ENCODE measurements at places on chromosomes 16 and 17. TPM values are rescaled to one million over a fixed set of nuclear protein-coding genes. Genes with fewer than 3 reads are reported as not detected.
A peak's percentile ranks its signal among the peaks of the same experiment; 100 is the strongest.

- peak; percentile 58 for DNase-seq
- H3K4me3 ChIP-seq, result no peak overlapping the region
- no peaks in the 10 kb centered on the region for H3K27me3 ChIP-seq
- no peaks in the 10 kb centered on the region for H3K36me3 ChIP-seq
Measured at GRCh38 chr17:64343833-64344637, 46.6 kb downstream of the PECAM1 start.

GRCh38 chr16:1920727-1921171 is 2.5 kb upstream of the HS3ST6 start:
- no peak for DNase-seq
- peaks cover 32% of the 10 kb centered on the region for H3K27me3 ChIP-seq
- H3K4me1 ChIP-seq, result no peaks in the 10 kb centered on the region
- H3K4me3 ChIP-seq, result no peak overlapping the region
- no peak overlapping the region for H3K27ac ChIP-seq

DNA sequence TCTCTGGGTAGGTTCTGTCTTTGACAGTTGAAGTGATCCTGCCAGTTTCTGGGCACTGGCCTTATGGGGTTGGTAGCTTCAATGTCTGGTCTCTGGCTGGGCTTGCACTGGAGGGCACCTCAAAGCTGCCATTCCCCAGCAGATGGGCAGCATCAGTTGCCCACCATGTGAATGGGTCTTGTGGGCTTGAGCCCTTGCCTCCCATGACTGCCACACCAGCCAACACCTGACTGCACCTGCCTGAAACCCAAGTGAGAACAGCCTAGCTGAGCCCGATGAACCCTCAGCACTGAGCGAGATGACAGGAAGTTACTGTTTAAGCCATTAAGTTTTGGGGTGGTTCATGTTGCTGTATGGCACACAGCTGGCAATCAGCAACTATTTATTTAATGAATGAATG is 69.1 kb upstream of the AXIN2 start:
- H3K27me3 ChIP-seq, result no peaks in the 10 kb centered on the region
- no peak overlapping the region for H3K27ac ChIP-seq
- H3K4me3 ChIP-seq, result no peak overlapping the region
- no peaks in the 10 kb centered on the region for H3K4me1 ChIP-seq
- no peaks in the 10 kb centered on the region for H3K36me3 ChIP-seq

LRRC46 gene
- 0.91 TPM for total RNA-seq
